Fibroblast of pulmonary artery (primary cell): ENCODE measurements at places on chromosomes 16 and 17.
A peak's percentile ranks its signal among the peaks of the same experiment; 100 is the strongest.

GRCh38 chr17:72898725-72899124 is 193.8 kb downstream of the SLC39A11 start:
- no peak for DNase-seq

DNA sequence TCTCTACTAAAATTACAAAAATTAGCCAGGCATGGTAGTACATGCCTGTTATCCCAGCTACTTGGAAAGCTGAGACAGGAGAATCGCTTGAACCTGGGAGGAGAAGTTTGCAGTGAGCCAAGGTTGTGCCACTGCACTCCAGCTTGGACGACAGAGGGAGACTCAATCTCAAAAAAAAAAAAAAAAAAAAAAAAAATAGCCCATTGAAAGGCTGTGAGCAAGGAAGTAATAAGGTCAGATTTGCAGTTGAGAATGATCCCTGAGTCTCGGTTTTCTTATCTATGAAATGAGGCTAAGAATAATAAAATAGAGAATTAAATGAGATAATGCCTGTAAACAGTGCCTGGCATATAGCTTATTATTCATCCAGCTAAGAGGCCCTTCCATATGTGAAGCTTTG is 1.3 kb upstream of the PDK2 start:
- DNase-seq, result no peak

DNA sequence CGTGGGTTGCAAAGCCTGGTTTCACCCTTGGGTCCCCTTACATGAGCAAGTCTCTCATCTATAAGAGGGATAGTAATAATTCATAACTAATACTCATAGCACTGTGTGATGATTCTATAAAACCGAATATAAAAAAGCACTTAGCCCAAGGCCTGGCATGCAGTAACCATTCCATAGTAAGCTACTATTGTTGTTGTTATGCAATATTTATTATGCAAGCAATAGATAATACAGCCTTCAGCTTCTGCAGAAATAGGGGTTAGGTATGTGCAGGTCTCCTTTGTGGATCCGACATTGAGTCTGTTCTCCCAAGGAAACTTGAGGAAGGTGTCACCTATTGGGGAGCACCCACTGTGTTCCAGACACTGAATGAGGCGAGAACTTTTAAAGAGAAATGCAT is 401.1 kb downstream of the UTP18 start:
- no peak for DNase-seq

GRCh38 chr16:55494994-55495421 is 13.9 kb upstream of the LPCAT2 start:
- DNase-seq, result peak; percentile 96

- no peak for DNase-seq
Measured at GRCh38 chr17:70588003-70588402, 418.7 kb downstream of the KCNJ2 start.

- DNase-seq, result no peak
Measured at GRCh38 chr16:56823081-56823733, 41.8 kb upstream of the SLC12A3 start.

DNA sequence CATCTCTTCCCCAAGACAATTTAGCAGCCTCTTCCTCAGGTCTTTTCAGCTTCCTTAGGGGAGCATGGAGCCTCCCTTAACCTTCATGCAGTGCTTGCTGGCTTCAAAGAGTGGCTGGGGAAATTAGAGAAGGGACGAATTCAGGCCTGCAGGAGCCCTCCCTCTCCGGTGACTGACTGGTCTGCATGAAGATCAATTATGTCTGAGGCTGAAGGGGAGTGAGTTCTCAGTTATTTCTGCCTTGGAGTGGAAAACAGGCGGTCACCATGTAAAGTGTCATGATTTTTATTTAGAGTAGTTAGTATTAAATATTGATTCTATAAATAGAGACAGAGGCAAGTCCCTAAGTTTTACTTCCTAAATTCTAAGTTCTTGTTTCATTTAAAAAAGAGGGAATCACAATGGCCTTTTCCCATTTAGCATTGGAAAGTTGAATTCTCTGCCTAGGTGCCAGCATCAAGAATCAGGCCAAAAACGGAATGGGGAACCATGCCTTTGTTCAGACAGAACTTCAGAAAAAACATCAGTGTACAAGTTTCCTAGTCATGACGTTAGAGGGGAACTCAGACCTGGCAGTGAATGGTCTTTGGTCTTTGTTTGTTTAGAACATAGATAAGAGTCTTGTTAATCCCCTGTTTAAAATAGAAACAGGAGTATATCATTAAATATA is 4.4 kb downstream of the GABARAPL2 start:
- no peak for DNase-seq

DNA sequence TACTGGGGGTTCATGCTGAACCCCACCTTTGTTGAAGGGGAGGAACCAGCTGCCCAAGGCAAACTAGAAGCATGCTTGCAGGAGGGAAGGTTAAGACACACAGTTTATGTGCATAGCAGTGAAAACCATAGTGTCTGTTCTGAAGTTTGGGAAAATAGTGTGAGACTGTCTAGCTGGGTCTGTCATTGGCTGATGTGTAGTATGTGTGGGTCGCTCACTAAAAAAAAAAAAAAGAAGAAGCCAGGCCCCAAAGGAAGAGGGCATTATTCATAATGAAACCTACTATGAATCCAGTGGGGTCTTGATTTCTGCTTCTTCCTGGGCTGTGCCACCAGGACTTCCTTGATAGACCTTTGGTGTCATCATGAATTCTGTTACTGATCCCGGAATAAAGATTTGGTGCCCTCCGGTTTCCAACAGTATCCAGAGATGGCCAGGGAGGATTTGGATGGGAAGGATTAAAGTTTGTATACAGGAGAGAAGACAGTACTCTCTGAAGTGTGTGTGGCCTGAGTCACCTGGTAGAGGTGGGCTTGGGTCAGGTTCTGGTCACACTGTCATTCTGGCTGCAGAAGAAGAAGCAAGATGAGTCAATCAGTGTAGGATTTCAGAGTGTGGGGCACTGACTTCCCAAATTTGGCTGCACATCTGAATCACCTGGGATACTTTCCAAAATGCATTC is 220.3 kb downstream of the PRKCA start:
- no peak for DNase-seq

- no peak for DNase-seq
Measured at GRCh38 chr17:830950-831349, 48.8 kb downstream of the MRM3 start.

GRCh38 chr16:17622366-17622765 is 151.6 kb upstream of the XYLT1 start:
- no peak for DNase-seq

- peak; percentile 81 for DNase-seq
Measured at GRCh38 chr17:48544349-48545021, 424 bp downstream of the HOXB2 start.

DNA sequence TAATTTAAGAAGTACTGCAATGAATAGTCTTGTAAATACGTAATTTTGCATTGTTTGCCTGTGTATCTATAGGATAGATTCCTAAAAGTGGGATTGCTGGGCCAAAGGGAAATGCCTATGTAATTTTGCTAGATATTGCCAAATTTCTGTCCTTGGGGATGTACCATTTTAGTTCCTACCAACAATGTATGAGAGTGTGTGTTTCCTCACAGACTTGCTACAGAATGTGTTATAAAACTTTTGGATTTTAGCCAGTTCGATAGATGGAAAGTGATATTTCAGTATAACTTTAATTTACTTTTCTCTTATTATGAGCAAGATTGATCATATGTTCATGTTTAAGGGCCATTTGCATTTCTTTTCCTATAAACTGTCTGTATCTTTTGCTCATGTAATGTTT is 8.3 kb downstream of the TANGO6 start:
- peak; percentile 23 for DNase-seq

DNA sequence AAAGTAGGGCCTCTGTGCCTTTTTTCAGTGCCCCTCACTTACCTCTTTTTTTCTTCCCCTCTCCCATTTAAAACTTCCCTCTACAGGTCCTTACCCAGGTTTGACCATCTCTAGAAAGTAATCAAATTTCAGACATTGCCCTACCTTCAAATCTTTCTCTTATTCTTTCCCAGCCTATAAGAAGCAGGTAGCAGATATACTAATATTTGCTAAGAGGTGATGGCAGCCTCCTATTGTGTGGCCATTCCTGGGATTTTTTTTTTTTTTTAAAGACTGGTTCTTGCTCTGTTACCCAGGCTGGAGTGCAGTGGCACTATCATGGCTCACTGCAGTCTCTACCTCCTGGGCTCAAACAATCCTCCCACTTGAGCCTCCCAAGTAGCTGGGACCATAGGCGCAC is 111.1 kb upstream of the HAS3 start:
- DNase-seq, result no peak

DNA sequence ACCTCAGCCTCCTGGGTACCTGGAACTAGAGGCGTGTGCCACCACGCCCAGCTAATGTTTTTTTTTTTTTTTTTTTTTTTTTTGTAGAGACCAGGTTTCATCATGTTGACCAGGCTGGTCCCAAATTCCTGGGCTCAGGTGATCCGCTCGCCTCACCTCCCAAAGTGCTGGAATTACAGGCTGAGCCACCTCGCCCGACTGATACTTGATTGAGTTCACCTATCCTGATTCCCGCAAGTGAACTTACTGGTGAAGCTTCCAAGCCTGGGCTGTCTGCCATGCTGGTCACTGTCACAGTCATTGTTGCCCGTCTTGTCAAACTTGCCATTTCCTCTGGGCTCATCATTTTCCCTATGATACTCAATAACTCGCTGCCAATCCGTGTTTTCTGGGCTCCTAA is 71.1 kb upstream of the MTMR4 start:
- DNase-seq, result no peak

DNA sequence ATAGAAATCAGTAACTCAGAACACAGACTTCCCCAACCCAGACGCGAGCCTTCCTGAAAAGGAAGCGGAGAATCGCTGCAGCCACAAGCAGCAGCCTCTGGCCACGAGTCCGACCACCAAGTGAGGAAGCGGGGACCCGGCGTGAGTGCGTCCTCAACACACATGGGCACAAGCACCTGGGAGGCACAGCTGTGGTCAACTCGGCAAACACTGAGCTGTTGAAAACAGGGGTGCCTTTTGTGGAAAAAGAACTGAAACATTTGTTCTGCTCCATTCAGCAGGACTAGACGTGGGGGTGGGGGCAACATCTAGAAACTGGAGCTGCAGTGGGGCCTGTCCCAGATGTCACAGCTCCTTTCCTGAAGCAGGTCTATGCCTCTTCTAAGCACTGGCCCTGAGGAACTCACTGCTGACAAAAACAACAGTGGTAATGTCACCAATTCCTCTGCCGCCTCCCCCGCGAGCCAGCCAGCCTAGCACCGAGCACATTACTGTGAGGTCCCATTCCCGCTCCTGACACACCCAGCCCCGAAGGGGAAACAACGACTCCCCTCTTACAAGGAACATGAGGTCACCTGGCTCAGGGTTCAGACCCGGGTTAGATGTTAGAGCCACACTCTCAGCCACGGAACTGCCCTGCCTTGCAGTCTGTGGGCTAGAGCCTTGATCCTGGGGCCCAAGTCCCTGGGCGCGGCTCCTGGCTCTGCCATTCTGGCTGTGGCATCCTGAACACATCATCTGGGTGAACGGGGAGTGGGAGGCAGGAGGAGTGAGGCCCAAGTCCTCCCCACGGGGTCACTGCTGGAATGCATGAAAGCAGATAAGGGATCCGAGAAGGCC is 29.0 kb downstream of the KDM8 start:
- DNase-seq, result peak; percentile 36
